Femur (tissue), 1 donor: ENCODE measurements at places on chromosomes 2 and 18.

GRCh38 chr2:233905945-233906344 is 11.2 kb upstream of the TRPM8 start:
- DNase-seq, result no peak

- DNase-seq, result no peak
Measured at GRCh38 chr2:241274127-241274526, 41.3 kb downstream of the HDLBP start.

GRCh38 chr2:5328826-5329225 is 363.4 kb upstream of the SOX11 start:
- DNase-seq, result no peak

DNA sequence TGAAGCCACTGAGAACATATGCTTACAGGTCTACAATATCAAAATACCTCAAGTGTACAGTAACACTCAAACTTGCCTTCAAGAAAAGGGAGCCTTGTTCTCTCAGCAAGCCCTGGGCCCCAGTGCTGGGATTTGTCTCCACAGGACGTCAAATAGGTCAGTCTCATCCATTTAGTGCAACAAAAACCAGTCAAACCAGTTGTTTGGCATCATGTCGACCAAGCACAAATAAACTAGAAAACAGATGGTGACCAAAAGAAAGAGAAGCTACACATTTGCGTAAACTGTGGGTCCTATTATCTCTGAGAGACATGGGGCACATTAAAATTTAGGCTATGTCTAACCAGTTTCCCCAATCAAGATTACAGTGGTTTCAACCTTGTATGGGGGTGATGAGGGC is 182.6 kb upstream of the PKDCC start:
- no peak for DNase-seq

GRCh38 chr2:112153501-112153900 is 15.3 kb downstream of the FBLN7 start:
- no peak for DNase-seq

DNA sequence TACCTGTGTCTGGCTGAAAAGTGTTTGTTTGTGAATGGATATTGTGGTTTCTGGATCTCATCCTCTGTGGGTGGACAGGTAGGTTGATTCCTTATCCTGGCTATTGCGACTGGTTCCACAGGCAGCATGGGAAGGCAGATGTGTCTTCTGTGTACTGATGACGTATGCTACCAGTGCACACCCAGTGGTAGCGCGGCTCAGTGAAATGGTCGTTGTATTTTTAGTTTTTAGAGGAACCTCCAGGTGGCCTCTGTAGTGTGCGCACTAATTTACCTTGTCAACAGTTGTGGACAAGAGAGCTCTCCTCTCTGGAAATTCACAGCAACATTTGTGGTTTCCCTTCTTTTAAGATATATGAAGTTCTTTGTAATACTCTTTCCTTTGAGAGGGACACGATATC is 52.5 kb downstream of the CCDC74A start:
- no peak for DNase-seq

- DNase-seq, result no peak
Measured at GRCh38 chr18:21484851-21485636, 115.5 kb downstream of the ESCO1 start.

DNA sequence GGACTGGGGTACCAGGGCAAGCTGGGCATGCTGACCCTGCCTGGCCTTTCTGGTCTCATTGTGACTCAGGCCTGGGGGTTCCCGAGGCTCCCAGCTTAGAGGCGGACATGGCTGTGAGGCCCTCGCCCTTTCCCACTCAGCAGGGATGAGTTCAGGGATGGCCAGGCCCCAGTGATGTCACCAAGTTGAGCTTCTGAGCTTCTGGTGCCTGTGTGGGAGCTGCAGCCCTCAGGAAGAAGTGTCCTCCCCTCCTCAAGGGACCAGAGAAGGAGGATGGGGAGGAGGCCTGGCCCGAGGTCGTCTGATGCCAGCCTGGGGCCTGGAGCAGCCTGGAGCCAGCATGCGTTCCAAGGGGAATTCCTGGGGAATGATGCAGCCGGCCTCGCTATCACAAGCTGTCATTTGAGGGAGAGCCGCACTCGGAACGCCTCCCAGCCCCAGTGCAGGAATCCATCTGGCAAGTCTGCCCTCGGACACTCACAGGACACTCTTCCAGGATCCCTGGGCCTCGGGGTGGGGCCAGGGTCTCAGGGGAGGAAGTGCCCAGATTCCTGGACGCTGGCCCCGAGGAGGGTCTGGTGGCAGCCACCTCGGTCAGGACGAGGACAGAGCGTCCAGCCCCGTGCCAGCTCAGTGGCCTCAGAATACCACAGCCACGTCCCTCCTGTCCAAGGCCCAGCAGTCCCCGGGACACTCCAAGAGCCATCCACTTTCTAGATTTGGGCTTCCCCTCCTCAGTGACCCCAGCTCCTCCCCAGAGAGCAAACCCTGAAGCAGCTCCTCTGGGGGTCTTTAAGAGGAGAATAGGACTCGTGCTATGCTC is 61.2 kb upstream of the GPC1 start:
- peak; percentile 84 for DNase-seq

DNA sequence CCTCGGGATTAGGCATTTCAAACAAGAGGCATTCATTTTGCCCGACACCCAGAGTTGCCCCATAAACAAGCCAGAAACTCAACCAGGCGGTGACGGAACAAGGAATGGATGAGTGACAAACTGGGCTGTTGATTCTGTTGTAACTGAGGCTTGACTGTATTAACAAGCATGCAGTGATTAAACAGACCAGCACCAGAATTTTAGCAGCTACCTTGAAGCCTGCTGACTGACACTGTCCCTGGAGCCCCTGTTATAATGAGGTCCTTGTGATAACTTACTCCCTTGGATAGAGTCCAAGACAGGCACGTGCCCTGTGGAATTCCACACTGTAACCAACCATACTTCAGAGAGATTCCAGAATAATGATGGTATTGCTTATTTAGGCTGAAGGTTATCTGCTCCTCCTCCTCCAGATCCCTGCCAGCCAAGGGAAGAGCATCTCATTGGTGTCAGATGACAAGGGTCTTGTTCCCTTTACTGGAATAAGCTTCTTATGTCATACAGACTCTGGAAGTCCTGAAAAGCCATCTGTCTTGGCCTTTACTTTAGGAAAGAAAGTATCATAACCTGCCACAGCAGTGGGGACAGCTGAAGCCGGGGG is 97.1 kb upstream of the RMDN2 start:
- DNase-seq, result no peak

DNA sequence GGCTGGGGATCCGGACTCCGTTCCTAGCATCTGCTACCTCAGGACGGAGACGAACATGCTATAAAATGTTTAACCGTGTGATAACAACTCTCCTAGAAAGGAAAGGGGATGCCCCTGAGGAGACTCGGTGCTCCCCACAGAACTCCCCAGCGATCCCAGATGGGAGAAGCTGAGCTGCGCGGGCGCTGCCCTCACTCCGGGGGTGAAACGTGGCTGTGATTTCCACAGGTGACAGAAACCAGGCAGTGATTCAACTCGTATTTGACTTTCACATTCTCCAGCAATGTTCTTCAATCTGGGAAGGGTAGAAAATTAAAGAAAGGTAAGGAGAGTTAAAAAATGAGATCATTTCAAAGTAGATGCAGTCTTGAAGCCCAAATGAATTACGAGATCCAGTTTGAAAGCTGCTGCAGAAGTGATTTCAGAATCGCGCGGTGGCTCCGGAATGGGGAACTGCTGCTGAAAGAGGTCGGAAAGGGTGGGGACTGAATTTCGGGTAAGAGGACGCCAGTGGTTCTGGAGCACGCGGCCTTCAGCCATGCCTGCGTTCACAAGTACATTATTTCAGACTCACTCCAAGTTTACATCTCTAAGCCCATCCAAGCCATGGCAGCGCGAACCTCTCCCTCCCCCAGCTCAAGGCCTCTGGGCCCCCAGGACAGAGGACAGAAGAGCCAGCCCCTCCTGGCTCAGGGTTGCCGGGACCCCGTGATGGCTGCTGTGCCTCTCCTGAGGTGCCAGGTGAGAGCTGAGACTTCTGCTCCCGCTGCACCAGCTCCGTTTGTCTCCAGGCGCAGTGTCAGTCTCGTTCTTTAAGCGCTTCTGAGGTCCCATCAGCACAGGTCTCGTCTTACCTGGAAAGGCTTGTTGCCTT is 39.5 kb downstream of the ADNP2 start:
- DNase-seq, result no peak

- no peak for DNase-seq
Measured at GRCh38 chr2:159110784-159111183, 142.3 kb downstream of the TANC1 start.

DNA sequence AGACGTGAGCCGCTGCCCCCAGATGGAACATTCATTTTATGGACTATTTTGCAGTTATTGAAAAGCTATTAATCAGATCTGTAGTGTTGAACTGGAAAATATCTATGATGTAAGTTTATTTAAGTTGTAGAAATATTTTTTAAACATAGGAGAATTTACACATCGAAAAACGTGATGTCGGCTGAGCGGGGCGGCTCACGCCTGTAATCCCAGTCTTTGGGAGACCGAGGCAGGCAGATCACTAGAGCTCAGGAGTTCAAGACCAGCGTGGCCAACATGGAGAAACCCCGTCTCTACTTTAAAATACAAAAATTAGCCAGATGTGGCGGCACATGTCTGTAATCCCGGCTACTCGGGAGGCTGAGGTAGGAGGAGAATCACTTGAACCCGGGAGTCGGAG is 2.0 kb upstream of the TIA1 start:
- DNase-seq, result no peak

GRCh38 chr18:12773369-12773768 is 70.5 kb downstream of the PSMG2 start:
- no peak for DNase-seq

- DNase-seq, result peak; percentile 13
Measured at GRCh38 chr2:238927746-238928519, 80.0 kb downstream of the TWIST2 start.

DNA sequence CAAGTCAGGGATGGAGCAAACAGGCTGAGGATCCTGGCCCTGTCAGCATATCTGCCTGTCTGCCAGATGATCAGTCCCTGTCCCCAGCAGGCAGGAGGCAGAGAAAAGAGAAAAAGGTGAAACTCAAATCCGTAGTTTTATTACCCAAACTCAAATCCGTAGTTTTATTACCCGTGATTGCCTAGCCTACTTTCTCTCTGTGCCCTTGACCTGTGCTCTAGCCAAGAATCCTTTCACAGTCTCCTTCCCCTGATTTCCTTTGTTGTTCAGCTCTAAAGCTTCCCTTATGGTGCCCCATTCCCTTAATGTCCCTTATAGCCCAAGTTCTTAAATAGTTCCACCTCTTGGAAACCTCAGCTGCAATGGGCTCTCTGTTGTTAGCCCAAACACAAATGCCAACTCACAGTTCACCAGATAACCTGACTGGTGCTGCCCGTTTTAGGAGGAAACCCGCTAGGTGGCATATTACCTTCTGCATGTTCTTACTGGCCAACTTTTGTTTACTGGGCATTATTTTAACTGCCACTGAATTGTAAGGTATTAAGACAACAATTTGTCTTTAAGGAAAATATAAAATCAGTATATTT is 125.7 kb upstream of the FZD5 start:
- DNase-seq, result no peak

DNA sequence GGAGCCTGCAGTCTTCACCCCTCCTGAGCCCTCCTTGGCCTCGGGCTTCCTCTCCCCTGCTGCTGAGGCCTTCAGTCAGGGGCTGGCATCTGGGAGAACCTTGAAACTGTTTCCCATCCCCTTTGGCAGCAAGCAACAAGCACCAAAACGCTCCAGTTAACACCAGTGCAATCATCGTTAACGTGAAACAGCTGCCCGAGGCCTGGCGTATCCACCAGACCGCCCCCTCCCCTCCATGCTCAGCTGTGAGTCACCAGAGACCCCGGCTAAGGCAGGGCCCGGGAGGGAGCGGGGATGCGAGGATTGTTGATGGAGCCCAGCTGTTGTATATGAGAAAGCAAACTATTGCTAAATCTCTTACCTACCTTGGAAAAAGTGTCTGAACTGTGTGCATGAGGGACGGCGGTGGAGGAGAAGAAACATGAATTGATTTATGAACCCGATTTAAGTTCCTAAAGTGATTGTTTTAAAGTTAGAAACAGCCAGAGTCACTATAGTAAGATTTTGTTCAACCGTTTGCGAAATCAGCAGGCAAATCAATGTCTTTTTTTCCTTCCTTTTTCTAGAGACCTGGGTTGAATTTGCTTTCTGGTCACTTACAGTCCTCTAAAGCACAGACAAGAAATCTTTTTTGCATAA is 5.2 kb downstream of the ZFP36L2 start:
- DNase-seq, result peak; percentile 89

- DNase-seq, result no peak
Measured at GRCh38 chr2:86068136-86068588, 37.5 kb downstream of the POLR1A start.

GRCh38 chr18:50189160-50189559 is 5.8 kb downstream of the MYO5B start:
- no peak for DNase-seq

- peak; percentile 39 for DNase-seq
Measured at GRCh38 chr18:48942554-48943261, 8.1 kb downstream of the SMAD7 start.

DNA sequence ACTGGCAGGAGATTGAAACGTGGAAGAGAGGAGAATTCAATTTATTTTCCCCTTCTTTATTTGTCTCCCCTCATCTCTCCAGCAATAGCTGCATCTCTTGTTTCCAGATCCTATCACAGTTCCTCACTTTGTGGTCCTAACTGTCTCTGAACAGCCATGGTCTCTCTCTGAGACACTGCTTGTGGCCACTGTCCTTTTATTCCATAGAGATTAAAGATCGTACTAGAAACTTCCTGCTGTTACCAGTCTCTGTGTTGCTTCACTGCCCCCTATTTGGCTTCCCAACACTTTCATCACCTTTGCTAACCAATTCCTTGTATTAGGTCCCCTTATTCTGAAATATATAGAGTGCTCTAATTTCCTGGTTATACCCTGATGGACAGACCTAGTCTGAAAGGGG is 48.9 kb upstream of the CAVIN2 start:
- DNase-seq, result no peak

DNA sequence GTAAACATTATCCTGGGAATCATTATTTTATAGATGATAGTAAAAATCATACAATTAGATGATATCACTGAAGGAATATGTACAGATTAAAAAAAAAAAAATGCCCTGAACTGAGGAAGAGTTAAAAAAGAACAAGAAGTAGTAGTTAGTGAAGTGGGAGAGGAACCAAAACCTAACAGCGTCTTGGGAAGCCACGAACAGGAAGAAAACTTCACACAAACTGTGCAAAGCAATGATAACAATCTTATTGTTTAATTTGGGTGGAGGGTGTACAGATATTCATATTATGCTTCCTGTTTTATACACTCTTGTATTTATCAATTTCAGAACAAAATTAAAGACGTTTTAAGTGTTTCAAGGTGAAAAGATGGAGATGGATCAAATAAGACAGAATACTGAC is 3.5 kb downstream of the HEATR5B start:
- DNase-seq, result no peak
